ENCODE measurements at places on chromosomes 2 and 18.

DNA sequence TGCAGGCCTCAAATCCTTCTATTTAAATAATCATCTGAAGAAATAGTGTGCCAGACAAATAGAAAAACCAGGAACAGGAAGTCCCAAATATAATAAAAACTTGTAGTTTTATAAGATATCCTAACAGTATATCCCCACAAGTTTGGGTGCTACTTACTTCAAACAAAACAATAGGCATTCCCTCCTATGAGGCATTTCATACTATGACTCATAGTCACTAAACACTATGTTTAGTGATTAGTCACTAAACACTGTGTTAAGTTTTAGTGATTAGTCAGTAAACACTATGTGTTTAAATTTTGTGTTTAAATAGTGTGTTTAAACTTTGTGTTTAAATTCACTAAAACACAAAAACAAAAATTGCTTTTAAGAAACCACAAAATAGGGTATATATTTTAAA, 407.0 kb upstream of the CDH19 start:
- no peak for DNase-seq

- peak; percentile 10 for DNase-seq
Measured at GRCh38 chr2:33598561-33599174, 431 bp downstream of the FAM98A start.

GRCh38 chr2:96203130-96204028, 5.2 kb downstream of the STARD7 start:
- DNase-seq = no peak

- no peak for DNase-seq
Measured at GRCh38 chr2:219565130-219566080, 5.9 kb downstream of the OBSL1 start.

GRCh38 chr2:173834141-173834540, 131.0 kb downstream of the SP3 start:
- DNase-seq = no peak

DNA sequence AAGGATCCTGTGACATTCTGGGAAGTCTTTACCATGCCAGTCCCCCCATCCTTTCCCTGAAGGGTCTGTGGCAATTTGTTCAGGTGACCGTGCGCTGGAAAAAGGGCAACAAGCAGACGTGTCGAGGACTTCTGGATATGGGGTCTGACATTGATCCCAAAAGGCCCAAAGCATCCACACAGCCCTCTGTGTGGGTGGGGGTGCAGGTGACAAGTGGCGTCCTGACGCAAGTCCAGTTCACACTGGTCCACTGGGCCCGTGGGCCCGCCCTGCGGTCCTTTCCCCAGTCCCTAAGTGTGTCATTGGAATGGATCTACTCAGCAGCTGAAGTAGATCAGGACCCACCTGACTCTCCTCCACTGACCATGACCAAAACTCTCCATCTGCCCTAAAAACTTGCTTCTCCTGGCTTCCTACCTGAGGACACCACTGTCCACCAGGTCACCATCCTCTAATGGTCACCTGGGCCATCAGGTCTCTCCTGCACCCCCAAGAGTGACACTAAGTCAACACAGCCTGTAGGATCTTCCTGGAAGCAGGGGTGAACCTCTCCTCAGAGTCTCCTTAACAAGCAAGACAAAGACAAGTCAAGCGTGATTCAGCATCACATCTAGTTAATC, 85.6 kb upstream of the SLC66A3 start:
- DNase-seq = no peak

DNA sequence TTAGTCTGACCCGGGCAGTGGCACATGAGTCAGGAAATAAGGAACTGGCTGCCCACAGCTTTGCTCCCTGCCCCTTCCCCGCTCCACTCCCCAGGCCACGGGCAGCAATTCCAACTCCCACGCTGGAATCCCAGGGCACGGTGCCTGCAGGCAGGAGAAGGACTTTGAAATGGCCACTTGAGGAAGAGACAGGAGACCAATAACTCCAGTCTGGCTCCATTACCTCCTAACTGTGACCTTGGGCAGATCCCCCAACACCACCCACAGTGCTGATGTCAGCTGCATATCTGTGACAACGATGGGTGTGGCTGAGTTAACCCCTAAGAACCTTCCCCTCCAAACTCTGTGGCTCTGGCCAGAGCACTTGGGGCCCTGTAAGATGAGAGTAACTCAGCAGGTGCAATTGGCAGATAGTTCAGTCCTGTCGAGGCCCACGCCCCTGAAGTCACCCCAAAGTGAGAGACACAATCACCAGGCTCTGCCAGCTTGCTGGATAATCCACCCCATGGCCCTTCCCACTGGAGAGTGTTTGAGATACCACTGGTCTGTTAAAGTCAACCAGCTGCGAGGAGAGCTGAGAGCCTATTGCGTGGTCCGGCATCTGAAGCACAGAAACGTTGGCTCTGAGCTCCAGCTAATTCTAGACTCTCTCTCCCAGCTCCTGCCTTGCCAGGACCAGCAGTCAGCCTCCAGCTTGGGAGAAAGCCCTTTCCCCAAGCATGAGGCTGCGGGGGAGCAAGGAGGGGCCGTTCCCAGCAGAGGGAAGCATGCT, 175.2 kb downstream of the TNS1 start:
- DNase-seq = no peak

DNA sequence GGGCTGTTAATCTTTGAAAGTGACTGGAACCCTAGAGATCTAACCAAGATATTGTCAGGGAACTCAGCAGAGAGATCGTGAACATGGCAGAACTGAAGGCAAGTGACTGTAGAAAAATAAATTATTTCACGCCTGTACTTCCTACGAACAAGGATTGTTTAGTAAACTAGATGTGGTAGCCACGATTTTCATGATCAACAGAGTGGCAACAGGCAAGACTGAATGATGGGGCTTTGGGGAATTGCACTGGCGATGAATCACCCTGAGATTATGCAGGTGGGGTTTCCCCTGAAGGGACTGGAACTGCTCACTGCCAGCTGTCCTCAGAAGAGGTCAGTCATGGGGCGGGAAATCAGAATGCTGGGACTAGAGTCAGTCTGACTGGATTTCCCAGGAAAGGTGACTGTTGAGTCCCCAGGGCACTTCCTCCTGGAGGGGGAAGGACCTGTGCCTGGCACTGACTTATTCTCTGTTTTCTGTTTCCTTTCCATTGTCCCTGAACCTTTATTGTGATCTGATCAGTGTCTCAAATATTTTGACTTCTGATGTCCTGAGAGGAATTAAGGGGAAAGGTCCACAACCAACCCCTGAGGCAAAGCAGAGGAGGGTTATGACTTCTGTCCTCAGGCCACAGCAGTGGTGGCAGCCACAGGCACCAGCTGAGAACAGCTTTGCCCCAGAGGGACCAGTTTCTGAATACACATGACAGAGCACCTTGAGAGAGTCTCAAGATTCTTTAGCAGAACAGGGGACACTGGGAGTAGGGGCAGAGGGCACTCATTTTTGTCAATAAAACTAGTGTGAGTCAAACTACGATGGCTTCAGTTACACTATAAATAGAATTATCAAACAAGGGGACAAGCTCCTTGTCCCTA, 70.0 kb downstream of the NAB1 start:
- DNase-seq = peak; percentile 37

DNA sequence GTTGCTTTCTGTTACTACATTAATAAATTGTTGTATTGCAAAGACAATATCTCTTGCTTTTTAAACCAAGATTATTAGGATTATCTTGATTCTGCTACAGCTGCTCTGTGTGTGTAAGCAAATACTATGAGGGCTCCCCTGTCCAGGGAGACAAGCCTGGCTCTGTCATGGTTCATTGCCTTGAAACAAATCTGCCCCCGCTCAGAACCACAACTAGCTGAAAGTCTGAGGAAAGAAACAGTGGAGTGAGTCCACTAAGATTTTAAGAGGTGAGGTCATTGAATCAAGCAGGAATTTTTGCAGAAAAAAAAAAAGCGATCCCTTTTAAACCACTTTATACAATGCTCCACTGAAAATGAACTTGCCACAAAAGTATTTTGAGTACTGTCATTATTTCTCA, 30.8 kb upstream of the LRRTM4 start:
- DNase-seq = no peak

DNA sequence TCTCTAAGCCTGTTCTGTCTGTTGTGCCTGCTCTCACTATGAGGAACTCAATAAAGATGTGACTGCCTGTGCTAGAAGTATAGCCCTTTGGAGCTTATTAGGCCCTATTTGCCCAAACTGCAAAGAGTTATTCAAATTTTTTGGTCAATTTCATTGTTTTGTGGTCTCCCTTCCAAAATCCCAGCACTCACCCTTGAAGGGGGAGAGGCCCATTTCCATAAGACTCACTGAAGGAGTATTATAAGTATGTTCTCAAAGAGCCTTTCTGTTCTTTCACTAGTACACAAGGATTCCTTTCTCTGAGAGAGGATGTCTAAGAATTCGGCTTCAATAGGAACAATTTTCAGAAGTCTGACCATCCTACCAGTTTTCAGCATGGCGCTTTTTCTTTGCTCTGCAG, 641.9 kb upstream of the REG3G start:
- no peak for DNase-seq

DNA sequence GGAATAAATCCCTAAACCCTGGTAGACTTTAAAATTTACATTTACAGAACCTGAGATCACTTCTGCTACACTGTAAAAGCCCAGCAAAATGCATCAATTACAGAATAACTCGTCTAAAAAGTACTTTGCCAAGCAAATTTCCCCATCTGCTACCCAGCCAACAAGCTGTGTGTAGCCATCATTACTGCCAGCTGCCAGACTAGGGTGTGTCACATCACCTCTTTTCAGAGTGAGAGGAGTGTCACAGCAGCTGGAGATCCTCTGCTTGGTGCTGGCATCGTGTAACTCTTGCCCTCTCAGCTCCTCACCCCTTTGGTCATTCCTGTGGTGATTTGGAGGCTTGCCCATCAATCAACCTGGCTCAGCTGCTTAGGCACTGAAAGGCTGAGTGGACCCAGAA, 340.4 kb upstream of the MMADHC start:
- DNase-seq = no peak

GRCh38 chr2:173760553-173760952, 204.6 kb downstream of the SP3 start:
- no peak for DNase-seq

GRCh38 chr18:77608807-77609206, 359.2 kb downstream of the GALR1 start:
- DNase-seq = no peak

DNA sequence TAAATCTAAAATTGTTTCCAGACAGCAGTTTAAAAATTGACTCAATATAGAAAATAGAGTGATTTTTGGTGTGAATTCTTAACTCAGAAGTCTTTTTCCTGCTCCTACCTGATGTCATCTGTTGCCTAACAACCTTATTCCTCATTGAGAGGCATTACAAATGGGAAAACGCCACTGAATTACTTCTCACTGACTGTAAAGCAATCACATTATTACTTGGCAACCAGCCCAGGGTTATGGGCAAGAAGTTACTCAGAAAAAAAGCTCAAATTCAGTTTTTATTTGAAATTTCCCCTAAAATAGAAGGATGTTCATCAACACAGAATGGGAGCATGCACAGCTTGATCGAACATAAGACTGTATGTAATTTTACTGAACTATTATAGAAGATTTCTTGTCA, 201.8 kb upstream of the GULP1 start:
- no peak for DNase-seq

DNA sequence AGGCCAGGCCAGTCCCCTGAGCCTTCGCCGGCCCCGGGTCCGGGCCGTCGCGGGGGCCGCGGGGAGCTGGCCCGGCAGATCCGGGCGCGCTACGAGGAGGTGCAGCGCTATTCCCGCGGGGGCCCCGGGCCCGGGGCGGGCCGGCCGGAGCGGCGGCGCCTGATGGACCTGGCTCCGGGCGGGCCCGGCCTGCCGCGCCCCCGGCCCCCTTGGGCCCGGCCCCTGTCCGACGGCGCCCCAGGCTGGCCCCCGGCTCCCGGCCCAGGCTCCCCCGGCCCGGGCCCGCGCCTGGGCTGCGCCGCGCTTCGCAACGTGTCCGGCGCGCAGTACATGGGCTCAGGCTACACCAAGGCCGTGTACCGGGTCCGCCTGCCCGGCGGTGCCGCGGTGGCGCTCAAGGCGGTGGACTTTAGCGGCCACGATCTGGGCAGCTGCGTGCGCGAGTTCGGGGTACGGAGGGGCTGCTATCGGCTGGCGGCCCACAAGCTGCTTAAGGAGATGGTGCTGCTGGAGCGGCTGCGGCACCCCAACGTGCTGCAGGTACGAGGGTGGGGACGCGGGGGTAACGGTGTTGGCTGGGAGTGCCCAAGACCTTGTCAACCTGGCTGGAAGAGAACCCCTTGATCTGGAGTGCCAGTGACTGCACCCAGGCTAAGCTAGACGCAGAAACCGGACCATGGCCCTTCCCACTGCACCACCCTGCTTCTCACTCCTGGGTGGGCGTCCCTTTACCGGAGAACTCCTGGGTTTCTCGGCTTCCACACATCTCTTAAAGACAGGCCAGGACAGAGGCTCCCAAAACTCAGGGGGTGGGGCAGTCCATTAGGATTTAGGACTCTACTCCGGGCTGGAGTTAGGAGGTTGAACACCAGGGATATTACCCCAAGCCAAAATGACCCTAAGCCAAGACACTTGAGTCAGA, 739 bp downstream of the PKDCC start:
- no peak for DNase-seq

DNA sequence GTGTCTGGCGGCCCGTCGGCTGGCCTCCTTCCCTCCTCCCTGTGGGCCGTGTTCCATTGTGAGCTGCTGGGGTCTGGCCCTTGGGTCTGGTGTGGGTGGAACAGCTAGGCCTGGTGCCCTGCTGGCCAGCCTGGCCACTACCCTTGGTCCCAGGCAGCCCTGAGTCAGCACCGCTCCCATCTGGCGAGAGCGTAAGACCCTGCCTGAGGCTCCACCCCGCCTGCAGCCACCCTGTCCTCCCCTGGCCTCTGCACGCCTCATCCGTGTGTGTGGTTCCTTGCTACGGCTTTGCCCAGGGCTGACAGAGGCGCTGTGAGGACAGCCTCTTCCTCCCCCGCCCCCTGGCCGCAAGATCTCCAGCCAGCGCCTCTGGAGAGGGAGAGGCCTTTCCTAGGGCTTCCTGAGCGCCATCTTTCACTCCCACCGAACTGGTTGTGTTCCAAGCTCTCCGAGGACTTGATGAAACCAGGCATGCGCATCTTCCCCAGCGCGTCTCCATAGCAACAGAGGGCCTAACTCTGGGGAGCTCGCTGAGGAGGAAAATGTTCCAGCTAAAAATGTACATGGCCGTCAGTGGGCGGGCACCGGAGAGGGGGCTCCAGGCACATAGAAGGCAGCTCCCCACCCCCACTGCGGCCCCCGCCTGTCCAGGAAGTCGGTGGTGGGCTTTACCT, 83.0 kb downstream of the STPG4 start:
- DNase-seq = peak; percentile 96

DNA sequence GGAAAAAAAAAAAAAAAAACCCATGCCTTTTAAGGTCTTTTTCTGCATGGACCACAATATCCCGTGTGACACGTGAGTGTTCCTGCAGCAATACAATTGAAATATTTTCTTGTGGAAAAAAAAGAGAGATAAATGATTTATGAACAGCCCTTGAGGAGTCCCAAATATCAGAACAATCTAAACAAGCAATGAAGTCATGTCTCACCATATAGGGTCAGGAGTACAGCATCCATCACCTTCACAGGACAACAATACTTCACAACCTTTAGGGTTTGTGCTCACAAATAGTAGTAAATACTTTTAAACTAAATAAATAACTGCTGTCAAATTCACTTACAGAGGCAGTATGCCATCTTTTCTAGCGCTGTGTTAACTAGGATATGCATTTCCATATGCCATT, 87.9 kb downstream of the ZEB2 start:
- no peak for DNase-seq

All from GM04503 (cell line).